ENCODE measurements at places on chromosomes 7 and 10. TPM values are rescaled to one million over a fixed set of nuclear protein-coding genes. Genes with fewer than 3 reads are reported as not detected.

DNA sequence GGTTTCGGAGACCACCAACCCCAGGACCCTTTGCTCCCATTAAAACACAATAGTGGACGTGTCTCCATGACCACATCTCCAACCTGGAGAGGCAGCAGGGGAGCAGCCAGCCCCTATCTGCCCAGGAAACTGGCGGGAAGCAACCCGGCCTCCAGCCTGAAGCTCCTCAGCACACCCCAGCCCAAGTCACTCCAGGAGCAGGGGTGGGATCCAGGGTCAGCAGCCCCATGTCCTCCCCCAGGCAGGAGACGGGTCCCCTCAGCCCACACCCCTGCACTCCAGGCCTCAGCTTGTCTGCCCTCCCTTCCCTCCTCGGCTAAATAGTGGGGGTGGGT, 601 bp downstream of the ADAM8 start:
- H3K27ac ChIP-seq = no peak overlapping the region
- no peak overlapping the region for H3K4me3 ChIP-seq
- H3K36me3 ChIP-seq = no peaks in the 10 kb centered on the region
- no peaks in the 10 kb centered on the region for H3K4me1 ChIP-seq
- no peaks in the 10 kb centered on the region for H3K27me3 ChIP-seq

GRCh38 chr7:155164316-155164715, 94.2 kb downstream of the HTR5A start:
- H3K27me3 ChIP-seq = no peaks in the 10 kb centered on the region
- no peak overlapping the region for H3K4me3 ChIP-seq
- DNase-seq = no peak
- no peaks in the 10 kb centered on the region for H3K36me3 ChIP-seq
- no peaks in the 10 kb centered on the region for H3K4me1 ChIP-seq

GRCh38 chr10:19847321-19847720, 31.1 kb downstream of the PLXDC2 start:
- no peaks in the 10 kb centered on the region for H3K4me1 ChIP-seq
- H3K27ac ChIP-seq = no peak overlapping the region
- no peaks in the 10 kb centered on the region for H3K27me3 ChIP-seq

GRCh38 chr10:100122780-100123179, 41.1 kb upstream of the CPN1 start:
- no peak overlapping the region for H3K4me3 ChIP-seq
- H3K4me1 ChIP-seq = no peaks in the 10 kb centered on the region
- no peak for DNase-seq
- H3K36me3 ChIP-seq = no peaks in the 10 kb centered on the region
- H3K27ac ChIP-seq = no peak overlapping the region
- H3K27me3 ChIP-seq = no peaks in the 10 kb centered on the region

CYP26C1 gene
- total RNA-seq = not detected

AGR3 gene
- total RNA-seq = not detected

SH2D4B gene
- total RNA-seq = not detected

IQUB gene
- total RNA-seq = 0.35 TPM

GRCh38 chr10:97543025-97543546, 29.5 kb upstream of the ANKRD2 start:
- H3K4me1 ChIP-seq = peaks cover 23% of the 10 kb centered on the region
- peak; percentile 83 for DNase-seq
- H3K27me3 ChIP-seq = no peaks in the 10 kb centered on the region
- peak overlapping the region; percentile 79 for H3K27ac ChIP-seq

GRCh38 chr7:66731986-66732385, 8.5 kb upstream of the RABGEF1 start:
- no peak overlapping the region for H3K4me3 ChIP-seq
- H3K36me3 ChIP-seq = no peaks in the 10 kb centered on the region
- no peaks in the 10 kb centered on the region for H3K27me3 ChIP-seq
- peaks cover 3% of the 10 kb centered on the region for H3K4me1 ChIP-seq

DNA sequence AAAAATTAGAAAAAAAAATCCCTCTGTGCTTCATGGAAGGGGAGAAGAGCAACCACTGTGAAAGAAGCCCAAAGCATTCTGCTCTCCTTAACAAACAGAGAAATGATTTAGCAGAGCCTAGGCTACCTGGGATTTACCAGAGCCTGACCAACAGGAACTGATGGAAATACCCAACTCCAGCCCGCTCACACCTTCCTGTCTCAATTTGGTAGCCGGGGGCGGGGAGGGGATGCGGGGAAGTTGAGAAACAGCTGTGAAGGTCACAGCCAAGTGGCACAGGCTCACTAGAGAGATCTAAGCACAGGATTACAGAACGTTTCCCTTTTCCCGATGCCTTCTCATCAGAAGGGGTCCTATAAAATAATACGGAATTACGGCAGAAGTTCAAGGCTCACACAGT, 17.6 kb downstream of the RSU1 start:
- H3K4me3 ChIP-seq = no peak overlapping the region
- H3K4me1 ChIP-seq = peaks cover 2% of the 10 kb centered on the region
- H3K27me3 ChIP-seq = no peaks in the 10 kb centered on the region

WDFY4 gene
- 1.7 TPM for total RNA-seq

GRCh38 chr10:49350846-49351532, 44.9 kb downstream of the DRGX start:
- H3K27me3 ChIP-seq = no peaks in the 10 kb centered on the region
- no peaks in the 10 kb centered on the region for H3K36me3 ChIP-seq
- no peak for DNase-seq
- no peaks in the 10 kb centered on the region for H3K4me1 ChIP-seq

GRCh38 chr10:80468002-80468401, 13.9 kb downstream of the TSPAN14 start:
- H3K4me3 ChIP-seq = no peak overlapping the region
- H3K27ac ChIP-seq = peak overlapping the region; percentile 50
- H3K4me1 ChIP-seq = peaks cover 48% of the 10 kb centered on the region

DNA sequence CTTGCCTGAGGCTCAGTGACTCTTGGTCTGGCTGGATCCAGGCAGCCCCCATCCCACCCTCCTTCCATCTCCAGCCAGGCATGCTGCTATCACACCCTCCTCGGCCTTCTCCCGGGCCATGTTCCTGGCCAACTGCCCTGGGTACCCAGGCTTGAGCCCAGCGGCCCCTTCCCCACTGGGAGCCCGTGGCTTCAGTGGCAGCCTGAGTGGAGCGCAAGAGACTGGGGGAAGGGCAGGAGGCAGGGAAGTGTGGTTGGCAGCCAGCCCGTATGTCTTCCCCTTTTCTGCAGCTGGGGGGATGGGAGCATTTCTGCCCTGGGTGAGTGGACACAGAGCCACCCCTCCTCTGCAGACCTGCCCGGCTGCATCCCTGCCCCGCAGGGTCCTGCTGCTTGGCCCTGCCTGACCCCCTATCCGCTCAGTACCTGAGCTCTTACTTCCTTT, 148.5 kb downstream of the ARHGAP22 start:
- no peak overlapping the region for H3K4me3 ChIP-seq
- peak; percentile 84 for DNase-seq
- H3K36me3 ChIP-seq = no peaks in the 10 kb centered on the region
- H3K27ac ChIP-seq = no peak overlapping the region
- peaks cover 24% of the 10 kb centered on the region for H3K4me1 ChIP-seq

DNA sequence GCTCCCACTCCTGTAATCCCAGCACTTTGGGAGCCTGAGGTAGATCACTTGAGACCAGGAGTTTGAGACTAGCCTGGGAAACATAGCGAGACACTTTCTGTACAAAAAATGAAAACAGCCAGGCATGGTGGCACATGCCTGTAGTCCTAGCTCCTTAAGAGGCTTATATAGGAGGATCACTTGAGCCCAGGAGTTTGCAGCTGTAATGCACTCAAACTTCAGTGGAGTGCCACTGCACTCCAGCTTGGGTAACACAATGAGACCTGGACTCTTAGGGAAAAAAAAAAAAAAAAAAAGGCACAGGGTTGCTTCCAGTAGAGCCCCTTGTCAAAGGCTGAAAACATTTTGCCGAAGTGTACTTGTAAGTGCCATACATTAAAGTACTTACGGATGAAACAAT, 195.3 kb downstream of the PHTF2 start:
- H3K36me3 ChIP-seq = no peaks in the 10 kb centered on the region
- H3K4me3 ChIP-seq = no peak overlapping the region
- no peak for DNase-seq
- H3K27me3 ChIP-seq = no peaks in the 10 kb centered on the region
- H3K27ac ChIP-seq = no peak overlapping the region

- H3K4me3 ChIP-seq = no peak overlapping the region
- no peak for DNase-seq
- no peaks in the 10 kb centered on the region for H3K4me1 ChIP-seq
- H3K36me3 ChIP-seq = no peaks in the 10 kb centered on the region
- H3K27ac ChIP-seq = no peak overlapping the region
Measured at GRCh38 chr10:17735166-17735941, 16.6 kb upstream of the TMEM236 start.

ABI1 gene
- total RNA-seq = 42.1 TPM

DNA sequence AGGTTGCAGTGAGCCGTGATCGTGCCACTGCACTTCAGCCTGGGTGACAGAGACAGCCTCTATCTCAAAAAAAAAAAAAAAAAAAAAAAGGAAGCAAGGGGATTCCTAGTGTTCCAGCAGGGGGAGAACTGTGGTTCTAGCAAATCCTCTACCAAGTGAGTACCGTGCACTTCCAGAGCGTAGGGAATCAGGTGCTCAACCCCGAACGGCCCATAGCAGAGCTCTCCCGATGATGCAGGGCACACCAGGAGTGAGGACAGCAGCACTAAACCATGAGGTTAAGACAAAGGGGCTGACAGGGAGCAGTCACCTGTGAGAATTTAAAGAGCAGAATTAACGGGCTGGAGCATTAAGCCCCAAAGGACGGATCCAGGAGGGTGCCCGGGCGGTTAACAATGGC, 173.6 kb downstream of the PTPRN2 start:
- H3K4me1 ChIP-seq = no peaks in the 10 kb centered on the region
- no peak overlapping the region for H3K27ac ChIP-seq
- no peaks in the 10 kb centered on the region for H3K36me3 ChIP-seq
- no peak for DNase-seq

DNA sequence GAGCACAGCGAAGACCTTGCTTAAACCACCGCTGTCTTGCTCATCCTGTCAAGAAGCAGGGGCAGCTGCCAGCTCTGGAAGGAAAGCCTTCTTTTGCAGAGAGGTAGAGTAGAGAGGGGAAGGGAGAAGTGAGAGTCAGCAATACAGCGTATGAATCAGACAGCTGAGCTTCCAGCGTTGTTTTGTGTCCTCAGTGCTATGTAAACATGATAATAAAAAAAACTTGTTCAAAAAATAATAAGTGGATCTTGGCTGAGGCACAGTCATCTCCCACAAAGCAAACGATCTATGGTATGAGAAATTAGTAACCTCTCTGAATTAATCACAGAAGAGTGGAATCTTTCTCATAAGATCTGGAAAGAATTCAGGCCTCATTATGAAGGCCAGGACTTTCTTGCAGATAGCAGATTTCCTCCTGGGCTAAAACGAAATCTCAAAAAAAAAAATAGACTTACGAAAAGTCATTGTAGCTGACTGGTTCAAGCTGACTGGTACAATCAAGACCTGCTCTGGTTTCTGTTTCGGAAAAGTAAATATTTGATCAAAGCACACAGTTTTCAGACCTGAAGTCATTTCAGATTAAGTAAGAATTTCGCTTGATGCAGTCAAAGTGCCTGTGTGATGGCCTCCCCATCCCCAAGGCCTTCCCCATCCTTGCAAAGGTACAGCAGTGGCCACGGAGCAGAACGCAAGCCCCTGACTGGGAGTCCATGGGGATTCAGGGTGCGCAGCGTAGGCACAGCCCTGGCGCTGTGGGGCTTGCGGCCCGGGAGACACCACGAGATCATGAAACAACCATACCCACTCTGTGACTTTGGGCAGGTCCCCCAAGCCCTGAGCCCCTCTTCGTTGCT, 29.4 kb downstream of the CHST15 start:
- H3K27me3 ChIP-seq = no peaks in the 10 kb centered on the region
- DNase-seq = peak; percentile 72

DNA sequence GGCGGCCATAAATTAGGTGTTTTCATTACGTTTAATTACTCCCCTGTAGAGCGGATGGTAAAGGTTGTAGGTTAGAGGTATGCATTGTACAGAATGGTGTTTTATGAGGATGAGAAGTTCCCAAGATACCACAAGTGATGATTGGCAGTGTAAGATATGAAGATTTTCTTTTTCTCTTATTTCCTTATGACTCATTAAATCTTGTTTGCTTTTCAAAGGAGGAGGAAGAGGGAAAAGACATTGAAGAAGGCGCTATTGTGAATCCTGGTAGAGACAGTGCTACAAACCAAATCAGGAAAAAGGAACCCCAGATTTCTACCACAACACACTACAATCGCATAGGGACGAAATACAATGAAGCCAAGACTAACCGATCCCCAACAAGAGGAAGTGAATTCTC, 133.9 kb downstream of the AASS start:
- no peaks in the 10 kb centered on the region for H3K36me3 ChIP-seq
- no peak overlapping the region for H3K4me3 ChIP-seq
- no peaks in the 10 kb centered on the region for H3K4me1 ChIP-seq
- H3K27ac ChIP-seq = no peak overlapping the region
- DNase-seq = no peak

Measured in ovary (tissue), 10 donors.